ENCODE measurements at places on chromosomes 6 and 20.

- no peak for DNase-seq
Observed at GRCh38 chr6:167013067-167013466, 13.9 kb downstream of the CEP43 start.

DNA sequence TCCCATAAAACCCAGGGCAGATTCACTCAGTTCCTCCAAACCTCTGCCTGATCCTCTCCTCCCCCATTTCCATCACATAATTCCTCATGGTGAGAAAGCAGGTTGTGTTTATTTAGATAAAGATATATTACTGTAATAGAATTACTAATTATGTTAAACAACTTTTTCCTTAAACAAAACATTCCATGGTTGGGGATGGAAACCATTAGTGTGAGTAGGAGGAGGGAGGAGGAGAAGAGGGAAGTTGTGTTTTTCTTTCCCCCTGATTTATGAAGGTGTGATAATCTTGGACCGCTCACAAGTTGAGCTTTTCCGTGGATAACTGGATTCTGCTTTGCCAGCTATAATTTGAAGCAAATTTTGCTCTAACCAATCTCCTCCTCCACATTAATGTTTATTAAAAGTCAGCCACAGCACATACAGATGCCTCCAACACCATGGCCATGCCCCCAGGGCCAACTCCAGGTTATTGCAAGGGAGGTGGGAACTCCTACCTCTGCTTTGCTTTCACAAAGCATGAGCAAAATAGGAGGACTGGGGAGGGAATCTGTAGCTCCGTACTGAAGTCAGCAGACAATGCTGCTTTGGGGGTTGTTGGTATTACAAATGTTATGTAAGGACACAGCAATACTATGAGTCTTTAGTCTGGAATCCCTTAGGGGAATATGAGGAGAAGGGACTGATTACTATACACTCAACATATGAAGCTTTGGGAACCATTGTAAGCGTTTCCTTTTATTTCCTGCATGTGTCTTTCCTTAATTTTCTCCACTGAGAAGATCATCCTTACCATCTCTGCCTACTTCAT lies 542.0 kb downstream of the DHX35 start:
- DNase-seq = no peak

- no peak for DNase-seq
Observed at GRCh38 chr6:64685401-64685800, 1021.6 kb downstream of the EYS start.

GRCh38 chr6:43120944-43121913 lies 45.1 kb downstream of the PTK7 start:
- no peak for DNase-seq

DNA sequence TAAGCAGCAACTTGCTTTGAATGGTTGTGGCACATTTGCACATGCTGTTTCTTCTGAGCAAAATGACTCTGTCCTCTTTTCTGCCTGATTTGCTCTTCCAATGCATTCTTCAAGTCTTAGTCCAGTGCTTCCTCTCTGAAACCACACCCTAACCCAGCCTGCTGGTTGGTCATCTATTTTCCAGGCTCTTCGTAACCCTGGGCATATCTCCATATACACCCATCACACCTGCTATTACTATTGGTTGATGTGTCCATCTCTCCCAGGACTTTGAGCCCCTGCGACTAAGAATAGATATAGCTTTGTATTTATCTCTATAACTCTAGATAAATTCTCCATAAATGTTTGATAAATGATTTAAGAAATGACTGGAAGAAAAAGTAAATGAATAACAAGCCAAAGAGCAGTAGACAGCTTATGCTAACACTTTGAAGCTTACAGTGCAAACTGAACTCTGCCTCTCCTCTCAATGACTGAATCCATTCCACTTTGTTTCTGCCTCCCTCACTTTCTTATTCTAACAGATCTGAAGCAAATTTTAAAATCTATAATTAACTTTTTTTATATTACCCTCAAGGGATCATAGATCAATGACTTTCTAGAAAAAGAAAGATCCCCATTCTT lies 59.7 kb upstream of the NT5E start:
- no peak for DNase-seq

DNA sequence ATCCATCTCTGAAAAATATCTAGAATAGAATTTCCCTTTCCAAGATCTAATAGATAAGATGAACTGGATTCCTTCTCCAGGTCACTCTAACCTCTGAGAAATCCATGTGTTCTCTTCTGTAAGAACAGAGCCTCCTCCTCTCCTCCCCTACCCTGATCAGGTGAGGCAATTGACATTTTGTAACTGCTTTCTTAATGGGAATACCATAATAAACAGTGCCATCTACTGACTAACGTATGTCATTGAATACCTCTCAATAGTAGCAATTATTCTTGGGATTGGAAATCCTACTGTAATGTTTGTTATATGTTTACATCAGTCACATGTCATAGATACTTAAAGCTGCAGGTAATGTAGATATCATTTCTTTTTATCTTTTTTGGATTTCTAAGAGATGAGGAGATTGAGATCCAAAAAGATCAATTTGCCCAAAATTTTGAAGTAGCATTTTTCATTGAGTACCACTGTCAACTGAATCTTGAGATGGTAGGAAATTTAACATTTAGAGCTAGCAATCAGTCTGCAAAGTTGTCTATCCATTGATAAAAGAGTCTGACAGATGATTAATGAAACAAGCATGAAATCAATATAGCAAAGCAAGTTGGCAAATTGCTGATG lies 365.8 kb upstream of the HSF2 start:
- DNase-seq = no peak

- DNase-seq = no peak
Observed at GRCh38 chr6:155349129-155349528, 34.8 kb upstream of the TFB1M start.

DNA sequence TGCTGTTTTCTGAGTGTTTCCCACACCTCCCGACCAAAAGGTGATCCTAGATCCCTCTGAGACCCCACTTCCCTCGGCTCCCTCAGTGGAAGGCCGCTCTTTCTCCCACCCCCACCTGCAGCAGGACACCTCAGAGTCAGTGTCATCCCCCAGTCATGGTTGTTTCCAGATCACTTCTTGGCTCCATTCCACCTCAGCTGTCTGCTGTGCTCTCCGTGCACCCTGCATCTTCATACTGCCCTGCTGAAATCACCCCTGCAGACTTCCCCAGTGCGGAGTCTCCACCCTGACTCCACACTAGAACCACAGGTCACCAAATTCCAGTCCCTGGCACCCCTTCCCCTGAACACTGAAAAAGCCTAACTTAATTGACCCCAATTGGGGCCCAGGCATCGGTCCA lies 255.1 kb upstream of the CDYL start:
- no peak for DNase-seq

- DNase-seq = no peak
Observed at GRCh38 chr6:2517855-2518473, 232.8 kb downstream of the MYLK4 start.

GRCh38 chr6:105313211-105313610 lies 89.7 kb downstream of the PREP start:
- no peak for DNase-seq

GRCh38 chr6:7052443-7053011 lies 55.2 kb upstream of the RREB1 start:
- no peak for DNase-seq

- DNase-seq = no peak
Observed at GRCh38 chr6:67630146-67630545, 1004.9 kb upstream of the ADGRB3 start.

- no peak for DNase-seq
Observed at GRCh38 chr6:52019092-52019491, 68.3 kb downstream of the PKHD1 start.

DNA sequence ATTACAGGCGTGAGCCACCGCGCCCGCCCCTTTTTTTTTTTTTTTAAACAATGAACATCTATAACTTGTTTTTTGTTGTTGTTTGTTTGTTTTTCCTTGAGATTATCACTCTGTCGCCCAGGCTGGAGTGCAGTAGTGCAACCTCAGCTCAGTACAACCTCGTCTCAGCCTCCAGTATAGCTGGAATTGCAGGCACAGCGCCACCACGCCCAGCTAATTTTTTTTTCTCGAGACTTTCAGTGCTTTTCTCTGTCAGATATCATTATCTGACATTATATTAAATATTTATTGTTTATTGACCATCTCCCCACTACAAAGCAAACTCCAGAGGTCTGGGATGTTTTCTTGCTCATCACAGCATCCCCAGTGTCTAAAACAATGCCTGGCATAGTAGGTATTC lies 2.3 kb upstream of the DLK2 start:
- DNase-seq = no peak

- DNase-seq = no peak
Observed at GRCh38 chr6:162854734-162855191, 127.0 kb downstream of the PACRG start.

DNA sequence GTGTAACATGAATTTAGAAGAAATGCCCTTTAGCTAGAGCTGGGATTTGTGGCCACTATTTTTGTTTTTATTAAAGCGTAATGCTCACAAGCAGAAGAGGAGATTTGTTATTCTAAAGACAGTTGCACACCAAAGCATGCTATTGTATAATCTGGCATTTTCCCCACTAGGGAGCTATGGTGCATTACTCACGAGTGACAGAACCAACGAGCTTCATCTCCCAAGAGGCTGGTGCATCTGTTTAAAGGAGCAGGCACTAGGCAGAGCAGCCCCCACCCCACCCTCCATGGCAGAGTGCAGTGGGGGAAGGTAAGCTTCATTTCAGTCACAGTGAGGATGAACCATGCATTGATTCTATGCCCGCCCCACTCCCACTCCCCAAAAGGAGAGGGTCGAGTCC lies 287.3 kb upstream of the TSHZ2 start:
- no peak for DNase-seq

- DNase-seq = no peak
Observed at GRCh38 chr20:2637246-2637645, 15.2 kb upstream of the NOP56 start.

- no peak for DNase-seq
Observed at GRCh38 chr6:134138226-134138975, 86.0 kb upstream of the SLC2A12 start.

GRCh38 chr6:84273048-84273809 lies 45.8 kb upstream of the CEP162 start:
- no peak for DNase-seq

GRCh38 chr6:144268794-144269349 lies 16.3 kb upstream of the UTRN start:
- no peak for DNase-seq

- no peak for DNase-seq
Observed at GRCh38 chr20:49513517-49513916, 31.0 kb upstream of the KCNB1 start.

GRCh38 chr6:74170118-74170517 lies 474.1 kb downstream of the CD109 start:
- no peak for DNase-seq

GRCh38 chr6:7636151-7636550 lies 46.2 kb downstream of the SNRNP48 start:
- no peak for DNase-seq

- DNase-seq = no peak
Observed at GRCh38 chr6:134936931-134937330, 13.0 kb downstream of the ALDH8A1 start.

- DNase-seq = no peak
Observed at GRCh38 chr20:35344354-35344837, 52.2 kb upstream of the FAM83C start.
